ENCODE measurements at places on chromosomes 7 and 10.

DNA sequence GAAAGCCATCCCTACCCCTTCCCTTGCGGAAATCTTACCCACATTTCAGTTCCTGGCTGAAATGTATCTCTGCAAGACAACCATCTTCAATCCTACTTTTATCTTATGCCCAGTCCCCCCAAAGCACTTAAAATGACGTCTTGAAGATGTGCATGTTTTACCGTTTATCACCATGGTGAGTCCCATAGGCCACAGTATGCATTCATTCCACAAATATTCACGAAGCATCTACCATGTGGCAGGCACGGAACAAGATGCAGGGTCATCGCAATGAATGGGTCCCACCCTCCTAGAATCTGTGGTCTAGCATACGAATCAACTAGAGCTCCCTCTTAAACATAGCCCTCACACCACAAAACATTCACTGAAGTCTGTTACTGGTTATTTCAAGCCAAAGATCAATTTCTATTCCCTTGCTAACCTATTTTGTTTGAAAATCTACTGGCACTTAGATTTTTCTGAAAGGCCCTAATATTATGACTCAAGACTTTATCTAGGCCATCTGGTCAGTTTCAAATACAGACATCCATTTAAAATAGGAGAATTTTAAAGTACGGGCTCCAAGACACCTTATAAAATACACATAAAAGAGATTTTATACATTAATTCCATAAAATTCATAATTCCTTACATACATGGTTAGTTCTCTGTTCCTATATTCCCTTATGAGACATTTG lies 99.4 kb downstream of the PARD3 start:
- no peak for DNase-seq

DNA sequence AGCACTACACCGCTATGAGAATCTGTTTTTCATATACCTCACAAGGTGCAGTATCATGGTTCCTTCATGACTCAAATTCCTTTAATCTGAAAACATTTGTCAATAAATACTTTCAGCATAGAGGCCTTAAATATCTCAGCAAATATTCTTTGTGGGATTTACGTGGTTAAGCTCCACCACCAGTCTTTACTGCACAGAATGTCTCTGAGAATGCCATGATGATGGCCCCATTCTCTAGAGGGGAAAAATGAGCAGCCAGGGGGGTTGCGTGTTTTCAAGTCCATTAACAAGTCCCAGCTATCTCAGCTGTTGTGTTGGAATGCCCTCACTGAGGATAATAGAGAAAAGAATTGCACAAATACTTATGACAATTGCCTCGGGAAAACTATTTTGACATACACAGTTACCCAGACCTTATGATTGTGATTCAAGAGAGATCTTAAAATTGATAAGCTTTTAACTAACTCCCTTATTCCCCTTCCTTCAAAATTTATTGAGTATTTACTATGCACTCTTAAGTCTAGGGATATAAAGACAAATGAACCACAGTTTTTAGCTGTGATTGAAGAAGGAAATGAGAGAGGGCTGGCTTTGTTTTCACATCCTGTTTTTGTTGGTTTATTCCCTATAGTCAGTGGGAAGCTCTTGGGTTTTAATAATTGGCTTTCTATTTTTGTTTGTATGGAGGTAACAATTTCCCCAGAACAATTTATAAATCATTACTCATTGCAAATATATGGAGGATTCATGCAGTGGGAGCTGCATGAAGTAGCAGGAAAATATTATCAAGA lies 176.5 kb upstream of the VWC2 start:
- no peak for DNase-seq

DNA sequence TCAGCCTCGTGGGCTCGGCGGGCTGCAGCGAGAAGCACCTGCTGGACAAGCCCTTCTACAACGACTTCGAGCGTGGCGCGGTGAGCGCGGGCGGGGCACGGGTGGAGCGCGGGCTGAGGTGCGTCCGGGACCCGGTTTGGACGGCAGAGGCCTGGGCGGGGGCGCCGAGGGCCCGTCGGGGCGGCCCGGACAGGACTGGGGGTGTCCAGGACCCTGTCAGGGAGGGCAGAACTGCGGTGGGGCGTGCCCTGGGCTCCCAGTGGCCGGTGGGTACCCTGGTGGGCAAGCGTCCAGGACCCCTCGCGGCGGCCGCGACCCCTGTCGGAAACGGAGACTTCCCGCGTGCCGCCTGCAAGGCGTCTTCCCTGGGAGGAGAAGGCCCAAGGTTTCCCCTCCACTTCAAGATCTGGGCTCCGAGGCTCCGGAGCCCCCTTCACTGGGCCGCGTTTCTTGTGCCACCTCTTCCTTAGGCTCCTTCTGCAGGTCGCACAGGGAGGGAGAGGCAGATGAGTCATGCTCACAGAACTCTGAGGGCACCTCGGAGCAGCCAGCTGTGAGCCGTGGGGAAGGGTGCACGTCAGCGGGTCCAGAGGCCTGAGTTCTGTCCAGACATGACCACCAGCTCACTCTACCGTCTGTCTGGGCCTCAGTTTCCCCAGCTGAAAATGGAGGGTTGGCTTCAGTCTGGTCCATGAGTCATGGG lies 485 bp downstream of the ALOX5 start:
- no peak for DNase-seq

DNA sequence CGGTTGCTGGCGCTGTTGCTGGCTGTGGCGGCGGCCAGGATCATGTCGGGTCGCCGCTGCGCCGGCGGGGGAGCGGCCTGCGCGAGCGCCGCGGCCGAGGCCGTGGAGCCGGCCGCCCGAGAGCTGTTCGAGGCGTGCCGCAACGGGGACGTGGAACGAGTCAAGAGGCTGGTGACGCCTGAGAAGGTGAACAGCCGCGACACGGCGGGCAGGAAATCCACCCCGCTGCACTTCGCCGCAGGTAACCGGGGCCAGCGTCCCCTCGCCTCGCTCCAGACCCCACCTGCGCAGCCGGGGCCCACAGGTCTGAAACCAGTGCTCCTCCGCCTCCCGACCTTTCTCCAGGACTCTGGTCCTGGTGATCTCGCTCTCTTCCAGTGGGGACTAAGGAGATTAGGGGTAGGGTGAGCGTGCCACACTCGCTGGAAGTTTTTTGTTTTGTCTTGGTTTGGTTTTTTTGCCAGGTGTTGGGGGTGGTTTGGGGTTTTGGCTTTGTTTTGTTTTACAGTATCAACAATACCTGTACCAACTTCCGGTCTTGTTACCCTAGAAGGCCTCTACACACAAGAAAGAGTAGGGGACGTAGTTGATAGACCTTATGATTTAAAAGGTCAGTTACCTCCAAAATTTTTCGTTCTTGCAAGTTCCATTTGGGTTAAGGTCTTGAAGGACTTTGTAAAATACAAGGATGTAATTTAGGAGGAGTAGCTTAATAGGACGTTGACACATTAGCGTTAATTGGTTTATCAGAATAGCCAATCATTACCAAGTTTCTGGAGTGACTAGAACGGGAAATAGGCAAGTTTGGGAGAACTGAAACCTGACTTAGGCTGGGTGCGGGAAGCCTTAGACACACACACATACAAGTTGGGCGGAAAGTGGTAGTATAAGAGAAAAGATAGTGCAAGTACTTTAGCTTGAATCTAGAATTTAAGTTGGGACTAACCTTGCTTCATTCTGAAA lies 704 bp downstream of the TNKS2 start:
- peak; percentile 39 for DNase-seq

DNA sequence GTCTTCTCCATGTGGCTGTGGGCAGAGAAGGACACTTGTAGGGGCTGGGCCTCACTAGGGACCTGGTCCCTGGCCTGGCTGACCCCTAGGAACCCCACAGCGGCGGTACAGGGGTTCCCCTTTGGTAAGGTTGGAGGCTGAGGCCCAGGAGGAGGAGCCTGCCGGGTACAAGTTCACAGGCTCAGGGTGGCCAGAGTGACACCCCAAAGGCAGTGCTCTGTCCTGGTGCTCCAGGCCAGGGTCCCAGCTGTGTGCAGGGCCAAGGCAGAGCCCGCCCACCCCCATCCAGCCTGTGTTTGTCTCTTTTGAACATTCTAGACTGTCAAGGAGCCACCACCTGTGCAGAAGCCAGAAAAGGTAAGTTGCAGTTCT lies 23.3 kb downstream of the ANTXRL start:
- no peak for DNase-seq

DNA sequence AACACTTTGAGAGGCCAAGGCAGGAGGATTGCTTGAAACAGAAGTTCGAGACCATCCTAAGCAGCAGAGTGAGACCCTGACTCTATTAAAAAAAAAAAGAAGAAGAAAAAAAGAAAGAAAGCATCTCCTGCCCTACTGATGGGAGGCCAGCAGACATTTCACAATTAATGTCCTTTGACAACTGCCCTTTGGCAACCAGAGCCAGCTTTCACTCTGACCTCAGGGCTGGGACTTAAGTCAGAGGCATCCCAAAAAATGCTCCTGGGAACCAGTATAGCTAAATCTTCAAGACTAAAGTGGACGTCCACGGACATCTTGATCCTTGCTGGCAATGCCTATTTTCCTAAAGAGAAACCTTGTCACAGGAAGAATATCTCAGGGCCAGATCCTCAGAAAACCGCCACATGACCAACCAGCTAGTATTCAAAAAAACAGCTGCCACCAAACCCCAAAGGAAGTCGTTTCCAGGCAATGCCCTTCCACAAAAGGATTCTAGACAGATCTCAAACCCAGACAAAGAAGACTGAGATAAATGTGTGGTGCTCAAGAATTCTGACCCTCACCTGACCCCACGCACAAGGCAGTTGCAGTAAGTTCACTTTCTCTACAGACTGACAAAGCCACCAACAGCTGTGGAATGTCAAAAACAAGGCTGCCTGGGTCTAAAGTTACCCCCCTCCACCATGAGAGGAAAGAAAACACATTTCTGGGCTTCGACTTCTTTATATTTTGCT lies 18.4 kb downstream of the GFRA1 start:
- DNase-seq = no peak

GRCh38 chr7:1533547-1534329 lies 3.2 kb downstream of the MAFK start:
- peak; percentile 79 for DNase-seq

DNA sequence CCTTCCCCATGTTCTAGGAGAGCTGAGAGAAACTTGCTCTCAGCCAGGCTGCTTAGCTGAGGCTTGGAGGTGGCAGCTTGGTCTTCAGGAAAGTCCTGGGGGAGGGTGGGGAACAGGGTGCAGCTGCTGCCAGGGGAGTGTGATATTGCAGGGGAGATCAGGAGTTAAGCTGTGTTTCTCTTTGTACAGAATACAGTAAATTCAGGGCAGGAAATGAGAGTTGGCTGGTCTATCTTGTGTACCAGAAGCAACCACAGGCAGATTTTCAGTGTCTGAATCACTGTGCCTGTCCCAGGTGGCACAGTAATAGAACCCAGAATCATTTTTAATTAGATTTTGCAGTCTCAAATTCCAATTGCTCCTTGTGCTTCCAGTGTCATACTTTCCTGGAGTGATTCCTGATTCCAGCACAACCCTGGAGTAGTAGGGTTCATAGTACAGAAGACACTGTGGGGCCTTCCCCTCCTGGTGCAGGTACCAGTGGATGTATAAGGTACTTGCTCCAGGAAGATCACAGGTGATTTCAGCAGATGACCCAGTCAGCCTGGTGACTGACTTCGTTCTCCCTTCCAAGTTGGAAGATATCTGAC lies 94.0 kb upstream of the TARP start:
- DNase-seq = peak; percentile 76

- no peak for DNase-seq
Observed at GRCh38 chr7:37425498-37425897, 23.2 kb downstream of the ELMO1 start.

GRCh38 chr10:77087366-77087765 lies 550.2 kb downstream of the KCNMA1 start:
- DNase-seq = no peak

DNA sequence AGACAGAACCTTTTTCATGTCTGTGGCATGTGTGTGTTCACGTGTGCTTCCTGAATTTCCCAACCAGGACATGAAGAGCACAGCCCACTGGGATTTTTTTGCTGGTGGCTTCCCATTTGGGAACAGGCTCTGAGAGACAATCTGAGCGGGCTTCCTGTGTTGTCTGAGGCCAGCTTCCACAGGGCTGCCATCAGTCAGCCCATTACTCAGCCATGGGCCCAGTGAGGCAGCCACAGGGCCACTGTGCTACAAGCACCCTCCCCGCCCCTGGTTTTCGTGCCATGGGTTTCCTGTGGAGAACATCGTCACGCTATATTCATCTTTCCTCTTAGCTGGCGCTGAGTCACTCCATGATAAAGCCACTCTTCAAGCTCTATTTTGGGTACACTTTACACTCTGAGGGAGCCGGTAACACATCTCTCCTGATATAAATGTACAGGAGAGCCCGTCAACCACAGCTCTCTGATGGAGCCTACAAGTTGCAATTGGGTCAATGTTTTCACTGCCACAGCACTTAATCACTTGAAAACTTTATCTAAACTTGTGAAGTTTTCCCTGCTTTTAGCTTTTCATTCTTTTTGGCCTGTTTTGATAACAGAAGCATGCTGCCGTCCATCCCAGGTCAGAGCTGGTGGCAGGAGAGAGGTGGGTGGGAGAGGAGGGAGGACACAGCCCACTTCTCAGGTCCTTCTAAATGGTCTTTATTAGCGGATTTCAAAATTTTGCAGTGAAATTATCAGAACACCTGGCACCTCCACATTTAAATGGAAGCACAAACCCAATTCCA lies 96.9 kb downstream of the HIPK2 start:
- DNase-seq = peak; percentile 96

- DNase-seq = no peak
Observed at GRCh38 chr7:11592699-11593098, 239.3 kb downstream of the THSD7A start.

GRCh38 chr7:13949939-13950338 lies 39.5 kb downstream of the ETV1 start:
- no peak for DNase-seq

DNA sequence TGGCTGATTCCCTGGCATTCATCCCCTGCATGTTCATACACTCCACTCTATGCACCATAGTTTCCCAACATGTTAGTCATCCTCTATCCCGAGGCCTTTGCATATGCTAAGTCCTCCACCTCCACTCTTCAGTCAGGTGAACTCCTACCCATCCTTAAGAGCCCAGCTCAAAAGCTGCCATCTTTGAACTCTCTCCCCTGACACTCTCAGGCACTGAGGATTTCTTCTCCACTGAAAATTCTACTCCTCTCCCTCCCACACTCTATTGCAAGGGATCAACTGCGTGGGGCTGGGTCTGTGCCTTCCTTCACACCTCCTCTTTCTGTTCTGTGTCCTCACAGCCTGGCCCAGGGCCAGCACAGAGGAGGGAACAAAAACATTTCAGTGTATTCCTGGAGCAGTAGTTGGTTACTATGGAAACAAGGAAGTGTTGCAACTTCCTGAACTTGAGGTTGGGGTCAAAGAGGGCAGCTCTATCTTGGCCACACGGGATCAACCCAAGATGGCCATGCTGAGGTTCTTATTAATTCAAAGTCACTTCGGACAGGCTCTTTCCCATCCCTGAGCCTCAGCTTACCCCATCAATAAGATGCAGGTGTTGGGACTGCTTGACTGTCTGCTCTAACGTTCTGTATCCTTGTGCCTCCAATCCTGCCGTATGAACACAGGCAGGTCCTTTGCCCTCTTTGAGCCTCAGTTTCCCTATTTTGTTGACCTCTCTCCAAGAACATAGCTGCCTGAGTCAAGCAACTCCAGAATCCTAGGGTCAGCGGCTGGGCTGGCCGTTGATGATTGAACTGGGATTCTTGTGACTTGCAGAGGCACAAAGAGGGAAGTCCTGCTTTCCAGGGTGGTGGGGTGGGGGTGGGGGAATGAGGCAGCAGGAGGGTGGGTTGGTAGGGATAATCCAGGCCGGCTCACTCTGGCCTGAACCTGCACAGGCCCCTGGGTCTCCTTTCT lies 15.5 kb downstream of the ZMIZ1 start:
- no peak for DNase-seq

- no peak for DNase-seq
Observed at GRCh38 chr10:10798102-10798863, 219.4 kb upstream of the CELF2 start.

- no peak for DNase-seq
Observed at GRCh38 chr7:81138870-81139269, 220.0 kb upstream of the SEMA3C start.

Measured in activated CD4-positive, alpha-beta T cell treated with anti-CD3 and anti-CD28 coated beads, Interleukin-2, Interleukin-6, amounts not matched to agents 100 ng/mL and 50 ng/mL, durations not matched to agents 16 hours and 8 hours (primary cell).